ENCODE measurements at places on chromosomes 2 and 18.

GRCh38 chr2:60857056-60857455 is 24.3 kb upstream of the REL start:
- no peak for DNase-seq

DNA sequence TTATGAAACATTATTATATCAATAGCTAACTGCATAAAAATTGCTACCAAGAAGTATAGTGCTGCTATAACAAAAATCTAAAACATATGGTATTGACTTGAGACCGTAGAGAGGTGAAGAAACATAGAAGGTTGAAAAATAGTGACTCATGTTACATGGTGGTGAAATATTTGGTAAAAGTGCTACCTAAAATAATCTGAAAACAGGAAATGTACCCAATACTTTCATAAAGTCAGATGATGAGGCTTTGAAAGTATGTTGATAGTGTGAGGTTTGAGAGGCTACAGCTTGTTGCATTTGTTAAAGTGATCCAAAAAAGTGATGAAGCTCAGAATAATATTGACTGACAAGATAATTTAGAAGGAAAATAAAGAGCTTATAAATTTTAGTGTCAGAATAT is 718.7 kb upstream of the SLC8A1 start:
- no peak for DNase-seq

- DNase-seq: no peak
These were observed 1.6 kb downstream of the PRKAG3 start for GRCh38 chr2:218829868-218830451.

DNA sequence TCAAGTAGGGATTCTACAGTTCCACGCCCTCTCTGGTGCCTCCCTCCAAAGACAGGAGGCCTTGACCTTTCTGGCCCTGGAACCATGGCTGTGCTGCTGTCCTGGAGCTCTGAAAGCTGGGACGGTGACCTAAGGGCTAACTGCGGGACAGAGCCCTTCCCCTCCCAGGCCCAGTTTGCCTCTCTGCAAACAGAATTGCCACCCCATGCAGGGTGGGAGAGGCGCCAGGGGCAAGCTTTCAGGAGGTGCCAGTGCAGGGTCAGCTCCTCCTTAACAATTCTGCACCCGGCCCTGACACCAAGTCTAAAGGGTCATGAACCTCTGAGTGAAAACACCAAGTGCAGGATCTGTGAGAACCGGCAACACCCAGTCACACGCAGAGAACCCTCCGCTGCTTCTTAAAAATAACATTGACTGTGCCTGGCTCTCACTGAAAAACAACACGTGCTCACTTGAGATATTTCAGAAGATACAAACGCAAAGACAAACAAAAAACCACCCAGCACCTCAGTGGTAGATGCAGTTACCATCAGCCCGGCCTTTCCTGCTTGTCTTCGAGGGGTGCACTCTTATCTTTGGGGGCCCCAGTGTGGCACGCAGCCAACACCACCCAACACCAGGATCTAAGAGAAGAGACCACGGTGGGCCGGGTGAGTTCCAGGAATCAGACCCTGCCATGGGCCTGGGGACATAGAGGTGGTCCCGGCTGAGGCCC is 1.1 kb upstream of the SNED1 start:
- DNase-seq: no peak

- peak; percentile 85 for DNase-seq
These were observed 1232.3 kb upstream of the ZEB2 start for GRCh38 chr2:145752091-145752806.

- DNase-seq: no peak
These were observed 17.0 kb downstream of the STAT1 start for GRCh38 chr2:190996947-190997346.

DNA sequence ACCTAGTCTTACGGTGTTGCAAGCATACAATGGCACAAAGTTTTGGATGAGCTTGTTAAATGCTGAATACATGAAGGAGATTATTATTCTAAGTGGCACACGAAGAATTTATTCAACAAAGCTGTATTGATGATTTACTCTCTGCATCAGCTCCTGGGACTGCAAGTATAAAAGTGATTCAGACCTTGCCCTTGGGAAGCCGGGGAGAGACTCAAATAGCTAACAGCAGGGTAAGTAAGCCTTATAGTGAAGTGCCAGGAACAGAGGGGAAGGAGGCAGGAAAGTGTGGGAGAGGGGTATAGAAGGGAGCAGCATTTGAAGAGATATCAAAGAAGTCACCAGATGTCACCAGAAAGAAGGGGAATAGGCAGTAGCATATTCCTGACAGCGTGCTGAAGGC is 115.4 kb downstream of the MCFD2 start:
- no peak for DNase-seq

- no peak for DNase-seq
These were observed 16.5 kb upstream of the FIGN start for GRCh38 chr2:163752267-163752666.

GRCh38 chr18:59597049-59597448 is 100.2 kb downstream of the CCBE1 start:
- no peak for DNase-seq

DNA sequence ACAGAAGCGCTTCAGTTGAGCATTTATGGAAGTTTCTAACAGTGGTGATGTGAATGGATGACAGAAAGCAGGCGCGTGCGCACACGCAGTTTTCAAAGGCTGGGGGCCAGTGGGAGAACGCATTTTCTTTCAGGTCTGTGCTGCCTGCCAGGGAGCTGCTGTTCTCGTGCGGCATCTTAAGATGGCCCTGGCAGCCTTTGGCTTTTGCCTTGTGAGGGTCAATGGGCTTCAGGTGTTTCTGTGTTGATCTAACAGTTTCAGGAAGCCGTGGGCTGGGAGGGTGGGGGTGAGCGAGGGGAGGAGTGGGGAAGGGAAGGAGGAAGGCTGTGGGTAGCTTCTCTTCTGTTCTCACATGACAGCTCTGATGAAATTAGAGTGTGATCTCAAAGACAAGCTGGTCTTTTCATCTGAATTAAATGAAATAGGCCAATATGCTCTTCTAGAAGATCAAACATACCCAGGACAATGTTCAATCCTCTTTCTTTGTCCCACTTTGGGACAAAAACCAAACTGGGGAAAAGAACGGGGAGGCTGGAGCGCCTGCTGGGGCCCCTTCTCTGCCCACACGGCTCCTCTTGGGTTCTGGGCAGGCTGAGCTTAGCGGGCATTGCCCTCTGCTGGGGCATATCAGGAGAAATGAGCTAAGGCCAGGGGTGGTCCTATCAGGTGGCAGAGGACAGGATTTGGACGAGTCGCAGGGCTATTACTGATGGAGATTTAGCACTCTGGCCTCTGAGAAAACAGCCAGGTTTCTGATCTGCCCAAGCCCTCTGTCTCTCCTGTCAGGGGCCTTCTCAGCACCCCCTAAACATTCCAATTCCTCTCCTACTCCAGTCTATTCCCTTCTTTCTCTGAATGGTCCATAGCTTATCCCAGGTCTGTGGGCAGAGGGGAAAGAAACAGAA is 126.2 kb upstream of the LGALSL start:
- DNase-seq: peak; percentile 49

DNA sequence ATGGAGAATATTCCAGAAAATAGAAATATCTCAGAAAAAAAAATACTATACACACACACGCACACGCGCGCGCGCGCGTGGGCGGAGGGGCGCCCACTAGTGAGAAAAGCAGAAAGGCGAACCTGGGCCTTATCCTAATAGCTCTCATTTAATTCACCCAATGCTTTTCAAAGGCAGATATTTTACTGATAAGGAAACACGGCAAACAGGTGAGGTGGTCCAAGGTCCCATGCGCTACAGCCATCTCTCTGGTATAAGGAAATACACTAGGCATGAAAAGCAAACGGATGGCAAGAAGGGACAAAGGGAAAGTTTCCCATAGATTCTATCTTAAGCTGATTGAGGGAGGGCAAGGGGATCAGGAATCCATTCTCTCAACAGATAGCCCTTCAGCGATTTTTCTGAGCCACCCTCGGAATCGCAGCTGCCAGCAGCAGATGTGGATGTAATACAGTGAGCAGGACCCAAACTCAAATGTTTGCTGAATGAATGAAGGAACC is 136.7 kb downstream of the TMEM247 start:
- no peak for DNase-seq

GRCh38 chr2:129813404-129813803 is 166.1 kb upstream of the RAB6C start:
- peak; percentile 11 for DNase-seq

GRCh38 chr2:69914164-69914949 is 552 bp upstream of the MXD1 start:
- peak; percentile 100 for DNase-seq

- no peak for DNase-seq
These were observed 557 bp upstream of the GREB1L start for GRCh38 chr18:21241301-21242048.

- DNase-seq: no peak
These were observed 96.7 kb upstream of the RIOK3 start for GRCh38 chr18:23356424-23356823.

DNA sequence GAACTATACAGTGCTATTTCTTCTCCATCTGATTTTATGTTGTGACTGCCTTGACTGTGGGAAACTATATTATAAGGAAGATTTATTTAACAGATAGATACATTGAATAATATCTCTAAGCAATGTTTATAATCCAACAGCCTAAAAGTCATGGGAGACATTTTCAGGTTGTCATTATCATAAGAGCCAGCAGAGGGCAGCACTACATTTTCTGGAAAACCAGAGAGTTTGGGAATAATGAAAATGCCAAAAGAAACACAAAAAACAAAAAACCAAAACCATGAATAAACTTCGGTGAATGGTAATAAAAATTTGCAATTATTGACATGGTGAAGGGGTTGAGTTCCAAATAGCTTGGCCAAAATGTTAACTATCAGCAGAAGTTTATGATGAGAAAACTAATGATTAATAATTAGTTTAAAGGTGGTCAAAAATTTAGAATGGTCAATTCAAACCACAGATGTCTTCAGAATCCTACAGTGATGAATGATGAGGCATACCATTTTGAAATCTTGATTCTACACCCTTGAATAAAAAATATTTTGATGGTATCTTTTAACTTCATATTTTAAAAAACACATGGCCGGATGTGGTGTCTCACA is 4.7 kb downstream of the EEF1B2 start:
- peak; percentile 45 for DNase-seq

DNA sequence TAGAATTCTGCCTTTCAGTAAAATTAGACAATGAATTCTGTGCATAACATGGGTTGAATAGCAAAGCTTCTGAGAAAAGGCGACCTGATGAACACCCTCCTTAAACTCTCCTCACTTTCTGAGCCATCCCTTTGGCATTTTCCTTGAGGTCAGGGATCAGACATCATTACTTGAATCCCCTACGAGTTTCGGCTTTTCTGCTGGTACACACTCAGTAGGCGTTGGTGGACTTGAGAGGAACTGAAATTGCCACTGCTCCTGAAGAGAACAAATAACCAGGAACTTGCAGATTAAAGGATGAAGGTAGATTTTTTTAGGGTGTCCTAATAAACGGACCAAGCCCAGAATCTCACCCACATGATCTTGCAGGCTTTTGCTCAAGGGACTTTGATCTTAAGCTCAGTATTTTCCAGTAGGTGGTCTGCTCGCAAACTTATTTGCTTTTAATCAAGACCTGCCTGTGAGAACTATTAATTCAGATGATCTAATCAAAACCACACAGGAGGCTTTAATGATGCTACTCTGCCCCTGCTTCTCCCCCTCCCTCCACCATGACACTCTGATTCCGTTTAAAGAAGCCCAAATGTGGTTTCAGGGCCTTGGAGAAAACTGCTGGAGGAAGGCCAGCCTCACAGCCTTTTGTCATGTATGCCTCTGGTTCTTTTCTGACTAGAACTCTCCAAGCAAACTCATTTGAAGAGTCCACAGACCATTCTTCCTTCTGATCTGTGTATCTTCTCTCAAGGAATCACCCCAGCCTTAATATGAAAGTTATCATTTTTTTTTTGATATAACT is 124.9 kb downstream of the PRKCE start:
- no peak for DNase-seq

DNA sequence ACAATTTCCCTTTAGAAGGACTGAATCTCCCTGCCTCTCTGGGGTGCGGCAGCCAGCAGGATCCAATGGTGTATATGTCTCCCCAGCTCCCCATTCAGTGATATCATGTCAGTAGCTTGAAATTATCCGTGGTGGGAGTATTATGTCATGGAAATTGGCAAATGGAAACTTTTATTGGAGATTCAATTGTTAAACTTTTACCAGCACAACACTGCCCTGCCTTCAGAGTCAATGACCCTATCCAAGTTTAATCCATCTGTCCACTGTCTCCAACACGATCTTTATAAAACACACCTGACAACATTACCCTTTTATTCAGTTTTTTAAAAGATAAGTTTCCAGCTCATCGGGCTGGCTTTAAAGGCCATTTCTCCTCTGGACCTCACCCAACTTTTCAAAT is 5.0 kb upstream of the IL1RN start:
- no peak for DNase-seq

DNA sequence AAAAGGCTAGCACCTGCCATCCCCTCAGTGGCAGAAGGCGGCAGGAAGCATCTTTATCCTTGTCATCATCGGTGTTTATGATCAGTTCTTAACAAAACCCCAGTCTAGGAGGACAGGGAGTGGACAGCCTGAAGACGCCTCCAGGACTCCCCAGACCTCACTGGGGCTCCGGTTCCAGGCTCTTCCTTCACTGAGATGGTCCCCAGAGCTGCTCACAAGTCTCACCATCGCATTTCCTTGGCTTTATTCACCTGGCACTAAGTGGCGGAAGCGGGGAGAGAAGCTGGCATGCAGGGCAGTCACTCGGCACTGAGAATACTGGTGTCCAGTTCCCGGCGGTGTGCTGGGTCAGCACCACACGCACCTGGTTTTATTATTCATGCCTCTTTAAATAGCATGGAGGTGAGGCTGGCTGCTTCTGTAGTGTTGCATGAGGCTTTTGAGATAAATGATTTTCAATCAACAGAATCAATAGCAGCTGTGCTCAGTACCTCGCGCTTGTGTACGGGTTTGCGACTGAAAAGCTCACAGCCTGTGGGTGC is 68.7 kb downstream of the CABLES1 start:
- DNase-seq: no peak

DNA sequence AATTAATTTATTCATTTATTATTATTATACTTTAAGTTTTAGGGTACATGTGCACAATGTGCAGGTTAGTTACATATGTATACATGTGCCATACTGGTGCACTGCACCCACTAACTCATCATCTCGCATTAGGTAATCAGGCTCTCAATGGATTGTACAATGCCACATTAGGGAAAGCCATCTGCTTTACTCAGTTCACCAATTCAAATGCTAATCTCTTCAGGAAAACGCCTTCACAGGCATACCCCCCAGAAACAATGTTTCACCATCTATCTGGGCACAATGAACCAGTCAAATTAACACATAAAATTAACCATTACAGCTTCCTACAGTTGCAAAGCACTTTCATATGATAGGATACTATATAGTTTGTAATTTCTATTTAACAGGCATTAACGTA is 84.8 kb upstream of the DNAJC10 start:
- DNase-seq: no peak

- DNase-seq: no peak
These were observed 100.2 kb downstream of the PID1 start for GRCh38 chr2:229170916-229171315.

DNA sequence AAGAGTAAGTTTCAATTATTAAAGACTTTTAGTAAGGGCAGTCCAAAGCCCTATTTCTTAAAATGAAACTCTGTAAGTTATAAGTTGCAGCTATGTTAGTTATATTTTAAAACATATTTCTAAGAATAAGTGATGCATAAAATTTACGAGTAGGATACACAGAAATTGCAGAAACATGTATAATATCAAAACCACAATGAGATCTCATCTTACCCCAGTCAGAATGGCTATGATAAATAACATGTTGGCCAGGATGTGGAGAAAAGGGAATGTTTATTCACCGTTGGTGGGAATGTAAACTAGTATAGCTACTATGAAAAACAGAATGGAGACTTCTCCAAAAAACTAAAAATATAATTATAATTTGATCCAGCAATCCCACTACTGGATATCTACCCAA is 201.2 kb downstream of the CBLN2 start:
- DNase-seq: no peak
